Progenitor cell of endocrine pancreas (in vitro differentiated cells): ENCODE measurements at places on chromosomes 7 and 10. TPM values are rescaled to one million over a fixed set of nuclear protein-coding genes. Genes with fewer than 3 reads are reported as not detected.

GRCh38 chr7:94055963-94056362 lies 51.8 kb upstream of the BET1 start:
- no peak for DNase-seq

GRCh38 chr10:127908106-127908958 lies 1.4 kb downstream of the PTPRE start:
- no peak for DNase-seq

- DNase-seq: no peak
These were observed 117.0 kb downstream of the INSYN2A start for GRCh38 chr10:127079392-127079791.

- DNase-seq: no peak
These were observed 67.7 kb upstream of the AQP1 start for GRCh38 chr7:30843741-30844482.

The ASAH2 gene
- total RNA-seq: 6.1 and 6.6 TPM in 2 replicates

The CNPY1 gene
- total RNA-seq: not detected in 2 replicates

The ICA1 gene
- 48.8 and 61.7 TPM in 2 replicates for total RNA-seq
